PC-3 (cell line): ENCODE measurements at places on chromosomes 16 and 17.
A peak's percentile ranks its signal among the peaks of the same experiment; 100 is the strongest.

DNA sequence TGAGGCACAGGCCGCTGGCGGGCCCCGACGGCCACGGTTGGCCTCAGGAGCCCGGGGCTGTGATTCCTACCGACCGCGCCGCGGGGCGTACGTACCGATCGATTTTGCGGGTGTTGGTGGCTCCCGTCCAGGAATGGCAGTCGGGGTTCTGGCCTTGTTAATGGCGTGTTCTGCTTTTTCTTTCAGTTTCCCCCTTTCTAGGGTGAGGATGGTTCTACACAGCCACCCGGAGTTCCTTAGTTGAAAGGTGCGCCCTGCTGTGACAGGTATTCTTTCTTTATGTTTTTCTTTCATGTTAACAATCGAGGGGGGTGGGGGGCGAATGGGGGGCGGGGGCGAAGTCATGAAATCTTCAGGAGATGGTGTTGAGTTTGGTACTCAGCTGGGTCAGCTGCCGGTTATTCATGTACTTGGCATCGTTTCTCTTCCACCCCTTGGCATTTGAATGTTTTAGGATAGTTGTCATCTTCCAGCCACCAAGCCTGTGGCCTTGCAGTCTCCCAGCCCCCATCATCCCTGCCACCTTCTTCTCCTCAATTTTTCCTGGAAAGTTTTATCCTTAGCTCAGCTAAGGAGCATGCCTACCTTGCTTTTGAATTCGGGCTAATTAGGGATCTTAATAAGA lies 802 bp downstream of the CYLD start:
- DNase-seq = peak; percentile 36

- no peak for DNase-seq
Observed at GRCh38 chr16:5776876-5777275, 679.3 kb upstream of the EEF2KMT start.

- DNase-seq = no peak
Observed at GRCh38 chr16:8928467-8928957, 35.2 kb downstream of the USP7 start.

DNA sequence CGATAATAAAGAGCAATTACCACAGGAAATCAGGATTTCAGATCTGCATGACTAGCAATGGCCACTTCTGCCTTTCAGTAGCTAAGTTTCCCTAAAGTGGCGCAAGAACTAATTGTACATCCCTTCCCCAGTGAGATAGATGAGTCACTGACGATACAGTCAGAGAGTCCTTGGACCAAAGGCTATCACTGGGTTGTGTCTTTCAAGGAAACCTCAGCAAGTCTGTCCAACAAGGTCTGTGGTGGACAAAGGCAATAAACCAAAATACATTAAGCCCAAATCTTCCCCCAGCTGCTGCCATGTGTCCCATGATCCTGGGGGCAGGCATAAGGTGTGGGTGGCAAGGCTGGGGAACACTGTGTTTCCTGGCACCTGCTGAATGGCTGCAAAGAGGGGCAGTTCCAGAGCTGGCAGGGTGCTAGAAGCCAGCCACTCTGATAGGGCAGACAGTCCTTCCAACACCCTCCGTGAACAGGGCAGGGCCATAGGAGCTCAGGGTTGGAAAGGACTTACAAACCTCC lies 20.5 kb upstream of the MTMR4 start:
- DNase-seq = peak; percentile 53

- DNase-seq = no peak
Observed at GRCh38 chr16:70723740-70724145, 37.9 kb upstream of the MTSS2 start.

DNA sequence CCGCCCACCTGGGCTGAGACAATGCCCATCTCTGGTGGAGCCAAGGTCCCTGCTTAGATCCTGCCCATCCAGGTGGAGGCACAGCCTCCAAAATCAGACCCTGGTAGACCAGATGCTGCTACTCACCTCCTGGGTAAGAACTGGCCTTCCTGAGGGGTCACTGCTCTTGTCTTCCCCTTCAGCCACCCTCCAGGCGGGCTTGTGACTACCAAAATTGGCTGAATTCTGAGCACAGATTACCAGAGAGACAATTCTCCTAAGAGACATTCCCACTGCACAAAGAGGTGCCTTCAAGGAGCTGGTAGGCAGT lies 10.9 kb downstream of the MMP2 start:
- DNase-seq = no peak

DNA sequence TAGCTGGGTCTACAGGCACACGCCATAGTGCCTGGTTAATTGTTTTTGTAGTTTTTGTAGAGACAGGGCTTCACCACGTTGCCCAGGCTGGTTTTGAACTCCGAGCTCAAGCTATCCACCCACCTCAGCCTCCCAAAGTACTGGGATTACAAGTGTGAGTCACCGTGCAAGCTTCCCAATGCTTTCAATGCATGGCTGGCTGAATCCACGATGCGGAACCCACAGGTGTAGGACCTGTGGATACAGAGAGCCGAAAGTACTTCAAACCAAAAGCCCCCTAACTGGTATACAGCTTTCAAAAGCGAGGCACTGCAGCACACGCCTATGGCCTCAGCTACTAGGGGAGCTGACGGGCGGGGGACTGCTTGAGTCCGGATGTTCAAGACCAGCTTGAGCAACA lies 44.8 kb downstream of the METTL16 start:
- DNase-seq = no peak

- DNase-seq = peak; percentile 93
Observed at GRCh38 chr16:2835638-2836493, 5.8 kb downstream of the ZG16B start.

DNA sequence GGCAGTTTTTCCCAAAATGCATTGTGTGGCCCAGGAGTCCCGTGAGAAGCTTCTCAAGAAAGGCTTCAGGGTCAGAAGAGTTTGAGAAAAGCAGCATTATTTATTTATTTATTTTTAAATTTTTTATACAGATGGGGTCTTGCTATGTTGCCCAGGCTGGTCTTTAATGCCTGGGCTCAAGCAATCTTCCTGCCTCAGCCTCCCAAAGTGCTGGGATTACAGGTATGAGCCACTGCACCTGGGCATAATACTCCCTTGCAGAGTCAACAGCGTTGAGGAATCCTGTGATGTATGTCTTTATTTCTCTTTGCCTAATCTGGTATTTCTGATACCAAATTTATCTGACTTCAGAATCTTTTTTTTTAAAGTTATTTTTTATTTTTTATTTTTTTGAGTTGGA lies 15.2 kb downstream of the LAT start:
- no peak for DNase-seq

GRCh38 chr17:5122586-5123342 lies 6.9 kb downstream of the USP6 start:
- DNase-seq = no peak

GRCh38 chr16:8861563-8862308 lies 7.1 kb downstream of the CARHSP1 start:
- DNase-seq = no peak

GRCh38 chr16:85137323-85138072 lies 25.2 kb upstream of the CIBAR2 start:
- DNase-seq = peak; percentile 45

- no peak for DNase-seq
Observed at GRCh38 chr16:76879420-76879819, 311.6 kb upstream of the MON1B start.

GRCh38 chr16:61014869-61015268 lies 1021.4 kb downstream of the CDH8 start:
- no peak for DNase-seq

DNA sequence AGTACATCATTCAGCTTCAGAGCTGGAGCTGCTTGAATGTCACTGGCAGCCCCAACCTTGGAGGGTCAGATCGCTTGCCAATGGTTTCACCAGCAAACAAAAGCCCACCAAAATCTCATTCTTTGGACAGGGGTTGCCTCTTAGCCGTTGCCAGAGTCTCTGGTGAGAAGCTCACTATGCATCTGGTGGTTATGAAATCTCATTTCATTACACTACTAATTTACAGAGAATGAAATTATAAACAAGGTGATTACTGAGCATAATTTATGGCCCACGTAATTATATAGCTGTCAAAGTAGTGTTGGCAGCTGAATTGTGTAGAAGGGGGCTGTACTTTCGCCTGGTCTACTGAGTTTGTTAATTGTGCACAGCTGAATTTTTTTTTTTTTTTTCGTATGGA lies 688.9 kb upstream of the KIF2B start:
- DNase-seq = no peak

- DNase-seq = no peak
Observed at GRCh38 chr17:63276821-63277220, 169.3 kb downstream of the CYB561 start.

DNA sequence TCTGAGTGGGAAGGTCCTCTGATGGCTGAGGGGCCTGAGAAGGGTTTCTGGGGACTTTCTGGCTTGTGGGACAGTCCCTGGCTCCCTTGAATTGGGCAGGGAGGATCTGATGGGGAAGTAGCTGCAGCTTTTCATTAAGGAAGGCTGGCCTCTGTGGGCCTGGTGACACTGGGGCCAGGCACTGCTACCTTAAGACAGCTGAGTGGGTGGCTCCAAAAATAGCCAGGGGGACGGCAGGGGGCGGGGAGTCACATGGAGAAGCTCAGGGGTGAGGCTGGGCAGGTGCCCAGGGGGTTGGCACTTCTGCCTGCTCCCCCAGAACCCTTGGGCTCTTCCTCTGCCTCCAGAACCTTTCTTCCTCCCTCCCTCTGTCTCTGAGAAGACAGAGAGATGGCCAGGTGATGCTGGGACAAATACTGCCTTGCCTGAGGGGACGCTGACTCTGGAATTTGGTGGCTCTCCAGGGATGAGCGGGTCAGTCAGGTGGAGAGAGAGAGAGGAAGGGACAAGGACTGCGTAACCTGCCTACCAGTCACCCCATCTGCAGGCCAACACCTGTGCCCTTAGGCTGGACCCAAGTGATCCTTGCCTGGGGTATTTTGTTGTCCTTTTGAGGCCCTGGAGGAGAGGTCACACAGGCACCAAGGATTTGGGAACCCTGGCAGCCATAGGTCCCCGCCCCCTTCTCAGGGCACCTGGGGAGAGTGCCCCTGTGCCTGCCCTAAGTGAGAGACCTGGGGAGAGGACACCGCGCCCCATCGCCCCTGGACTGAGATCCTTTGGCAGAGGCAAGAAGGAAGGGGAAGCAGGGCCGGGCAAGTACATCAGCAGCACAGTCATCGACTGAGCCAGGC lies 1.7 kb upstream of the SGCA start:
- DNase-seq = no peak

GRCh38 chr16:81625544-81626153 lies 153.4 kb upstream of the PLCG2 start:
- peak; percentile 65 for DNase-seq

GRCh38 chr16:75534560-75535205 lies 1.2 kb downstream of the CHST5 start:
- no peak for DNase-seq

DNA sequence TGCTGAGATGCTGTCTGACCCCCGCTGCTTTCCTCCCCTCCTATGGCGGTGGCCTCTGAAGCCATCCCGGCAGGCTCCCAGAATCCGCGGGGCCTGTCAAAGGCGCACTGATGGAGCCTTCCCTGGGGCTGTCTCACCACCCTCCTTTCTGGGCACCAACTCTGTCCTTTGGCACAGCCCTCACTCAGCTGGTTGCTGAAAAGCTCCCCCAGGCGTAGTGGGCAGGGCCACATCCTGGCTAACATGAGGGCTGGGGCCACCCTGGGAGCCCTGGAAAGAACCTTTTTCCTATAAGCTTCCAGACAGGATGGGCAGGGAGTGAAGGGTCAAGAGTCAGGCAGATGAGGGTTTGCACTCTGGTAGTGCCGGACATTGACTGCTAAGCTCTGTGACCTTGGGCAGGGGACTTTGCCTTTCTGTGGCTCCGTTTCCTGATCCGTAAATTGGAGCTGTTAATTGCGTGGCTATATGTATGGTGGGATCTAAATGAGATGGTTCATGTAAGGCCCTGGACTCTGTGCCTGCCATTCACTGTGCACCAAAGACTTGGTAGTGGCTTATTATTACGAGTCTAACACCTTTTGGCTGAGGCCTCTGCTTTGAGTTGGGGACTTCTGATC lies 27.6 kb upstream of the LASP1NB start:
- no peak for DNase-seq

DNA sequence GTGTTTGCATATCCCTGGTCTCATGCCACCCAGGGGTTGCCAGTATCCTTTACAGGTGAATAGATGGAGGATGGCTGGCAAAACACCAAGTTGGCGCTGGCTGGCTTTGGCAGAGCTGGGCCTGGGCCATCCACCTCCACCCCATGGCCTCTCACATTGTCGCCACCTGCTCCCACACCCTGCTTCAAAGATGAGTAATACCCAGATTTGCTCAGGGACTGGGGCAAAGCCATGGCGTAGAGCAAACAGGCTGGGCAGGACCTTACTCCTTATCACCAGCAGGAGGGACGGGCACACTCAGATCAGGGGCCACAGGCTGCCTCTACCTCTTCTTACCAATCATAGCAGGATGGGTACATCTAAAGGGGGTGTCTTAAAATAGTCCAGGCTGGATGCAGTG lies 24.3 kb downstream of the PLA2G10 start:
- peak; percentile 39 for DNase-seq

DNA sequence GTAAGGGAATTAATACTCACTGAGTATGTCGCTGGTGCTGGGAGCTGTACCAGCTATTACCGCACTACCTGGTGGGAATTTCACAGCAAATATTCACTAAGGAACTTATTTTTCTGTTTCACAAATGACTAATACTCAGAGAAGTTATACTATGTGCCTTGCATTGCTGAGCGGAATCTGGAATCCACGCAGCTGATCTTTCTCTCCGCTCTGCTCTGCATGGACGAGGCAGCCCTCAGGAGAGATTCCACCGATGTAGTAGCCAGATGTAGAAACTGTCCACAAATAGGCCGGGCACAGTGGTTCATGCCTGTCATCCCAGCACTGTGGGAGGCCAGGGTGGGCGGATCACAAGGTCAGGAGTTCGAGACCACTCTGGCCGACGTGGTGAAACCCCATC lies 17.1 kb downstream of the NME3 start:
- no peak for DNase-seq

DNA sequence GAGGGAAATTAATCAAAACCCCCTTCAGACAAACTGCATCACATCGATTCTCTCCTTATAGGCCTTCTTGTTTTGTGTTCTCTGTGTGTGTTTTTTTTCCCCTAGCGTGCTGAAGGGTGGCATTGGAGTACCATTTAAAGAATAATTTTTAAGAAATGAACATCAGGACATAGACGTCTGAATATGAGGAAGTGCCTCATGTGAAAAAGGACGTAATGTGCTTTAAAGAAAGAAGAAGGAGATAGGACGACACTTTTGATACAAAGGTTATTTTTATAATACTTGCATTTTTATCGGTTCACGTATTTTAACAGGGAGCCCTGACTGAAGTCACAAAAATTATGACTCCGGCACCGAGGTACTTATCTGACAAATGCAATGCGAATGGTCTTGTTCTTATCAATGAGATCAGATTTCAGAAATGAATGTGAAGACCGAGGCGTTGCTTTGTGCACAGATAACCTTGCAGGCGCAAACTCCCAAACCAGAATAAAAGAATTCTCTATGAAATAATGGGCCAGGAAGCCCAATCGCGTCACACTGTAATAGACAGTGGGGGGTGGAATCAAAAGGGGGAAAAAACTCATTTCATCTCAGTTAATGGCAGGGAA lies 606.3 kb downstream of the MAF start:
- DNase-seq = no peak

- peak; percentile 68 for DNase-seq
Observed at GRCh38 chr16:24848065-24848464, 2.3 kb downstream of the SLC5A11 start.
